Caco-2 (cell line): ENCODE measurements at places on chromosomes 3 and 15.

DNA sequence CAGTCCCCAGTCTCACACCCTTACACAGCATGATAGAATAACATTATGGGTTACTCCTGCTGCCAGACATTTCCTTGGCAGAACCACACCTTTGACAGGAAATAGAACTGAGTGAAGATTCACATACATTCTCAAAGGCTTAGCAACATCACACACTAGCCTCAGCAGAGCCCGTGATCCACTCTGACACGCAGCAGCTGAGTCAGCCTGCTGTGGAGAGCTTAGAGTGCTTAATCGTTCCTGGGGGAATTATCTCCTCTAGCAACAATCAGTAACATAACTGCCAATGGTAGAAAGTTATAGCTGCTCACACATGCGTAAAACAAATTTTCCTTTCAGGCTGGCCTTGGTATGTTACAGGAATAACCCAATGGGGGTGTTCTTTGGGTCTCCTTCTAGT lies 382.1 kb downstream of the GAP43 start:
- DNase-seq: no peak

GRCh38 chr15:26771578-26772153 lies 1.2 kb downstream of the GABRB3 start:
- no peak for DNase-seq

GRCh38 chr3:131324923-131325322 lies 56.7 kb upstream of the NUDT16 start:
- no peak for DNase-seq

GRCh38 chr15:62932436-62932835 lies 110.1 kb upstream of the TPM1 start:
- no peak for DNase-seq

DNA sequence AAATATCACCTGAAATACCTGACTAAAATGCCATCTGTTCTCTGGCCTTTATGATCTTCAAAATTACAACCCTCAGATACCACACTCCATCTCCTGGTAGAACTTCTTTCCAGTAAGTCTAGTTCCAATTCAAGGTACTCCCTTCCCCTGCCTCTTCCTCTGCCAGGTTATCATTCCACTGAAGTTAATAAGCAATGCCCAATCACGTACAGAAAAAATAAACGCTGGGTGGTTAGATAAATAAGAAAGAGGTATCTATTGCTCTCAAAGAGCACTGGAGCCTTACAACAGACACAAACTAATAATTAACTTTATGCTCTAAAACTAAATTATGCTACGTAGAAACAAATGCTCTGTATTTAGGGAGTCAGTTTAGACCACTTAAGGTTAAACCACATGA lies 112.5 kb downstream of the MYO9A start:
- DNase-seq: no peak

DNA sequence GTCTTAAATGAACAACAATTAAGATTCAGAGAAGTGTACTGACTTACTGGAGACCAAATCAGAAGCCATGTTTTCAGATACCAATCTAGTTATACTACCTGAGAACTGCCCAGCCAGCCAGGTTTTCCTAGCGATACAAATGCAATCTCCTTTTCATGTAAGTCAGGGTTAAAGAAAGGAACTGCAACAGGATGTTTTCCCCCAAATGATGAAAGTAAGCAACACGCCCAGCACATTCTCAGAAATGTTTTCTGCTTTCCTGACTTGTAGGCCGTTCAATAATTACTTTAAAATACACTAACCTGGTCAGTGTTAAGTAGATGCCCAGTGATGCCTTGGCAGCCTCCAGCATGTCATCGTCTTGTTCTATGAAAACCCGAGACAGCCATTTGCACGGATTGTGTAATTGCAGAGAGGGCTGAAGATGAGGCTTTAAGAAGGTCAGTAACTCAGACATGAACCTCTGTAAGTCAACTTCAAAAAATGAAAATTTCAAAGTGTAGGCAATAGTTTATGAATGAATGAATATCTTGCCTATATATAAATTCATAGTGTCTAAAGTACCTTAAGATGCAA lies 30.3 kb downstream of the LINS1 start:
- DNase-seq: no peak

DNA sequence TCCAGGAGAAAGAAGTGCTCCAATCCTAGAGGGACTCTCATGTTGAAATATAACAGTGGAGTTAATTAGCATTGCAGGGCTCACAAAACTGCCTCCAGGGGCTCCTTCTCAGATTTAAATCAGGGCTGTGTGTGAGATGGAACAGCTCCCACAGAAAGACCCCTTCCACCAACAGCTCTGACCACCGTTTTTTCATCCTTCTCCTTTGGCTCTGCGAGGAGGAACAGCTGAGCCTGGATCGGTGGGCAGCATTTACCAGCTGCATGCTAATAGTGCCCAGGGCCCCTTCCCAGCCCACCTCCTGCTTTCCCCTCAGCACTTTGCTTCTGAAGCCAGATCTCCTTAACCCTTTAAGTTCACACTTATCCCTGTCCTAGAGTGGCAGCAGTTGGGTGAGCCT lies 119.2 kb upstream of the UBE2E1 start:
- no peak for DNase-seq

- no peak for DNase-seq
These were observed 17.6 kb downstream of the ZDHHC3 start for GRCh38 chr3:44958386-44958785.
